Stimulated activated memory B cell treated with anti-CD40 and anti-IgM and Interleukin-4, amounts not matched to agents 10 μg/mL and 1 μg/mL and 100 μg/mL, for 72 hours (primary cell): ENCODE measurements at places on chromosomes 5 and 9.

DNA sequence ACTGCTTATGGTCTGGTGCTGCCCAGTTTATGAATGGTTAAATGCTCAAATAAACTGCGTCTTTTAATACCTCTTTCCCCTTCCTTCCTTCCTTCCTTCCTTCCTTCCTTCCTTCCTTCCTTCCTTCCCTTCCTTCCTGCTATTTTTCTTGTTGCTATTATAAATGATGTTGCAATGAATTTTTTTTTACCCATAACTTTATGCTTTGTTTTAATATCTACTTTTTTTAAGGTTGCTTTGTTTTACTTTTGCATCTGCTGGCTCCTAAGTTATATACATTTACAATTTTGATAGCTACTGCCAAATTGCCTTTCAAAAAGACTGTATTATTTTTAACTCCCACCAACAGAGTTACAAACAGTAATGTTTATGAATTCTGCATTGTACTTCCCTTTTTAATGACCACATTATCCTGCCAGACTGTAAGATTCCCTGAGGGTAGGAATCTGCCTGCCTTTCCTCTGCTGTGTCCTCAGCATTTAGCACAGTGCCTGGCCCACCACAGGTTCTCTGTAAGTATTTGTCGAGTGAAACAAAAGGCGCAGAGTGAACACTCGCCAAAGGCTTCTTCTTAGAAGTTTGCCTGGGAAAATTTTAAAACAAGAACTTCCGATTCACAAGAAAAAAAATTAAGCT, 36.9 kb downstream of the KIF4B start:
- no peak for ATAC-seq

GRCh38 chr9:136854113-136854841, 2.1 kb downstream of the MAMDC4 start:
- ATAC-seq: no peak

GRCh38 chr5:138610415-138610917, 35.3 kb upstream of the HSPA9 start:
- no peak for ATAC-seq

GRCh38 chr5:72815580-72816283, 729 bp upstream of the TNPO1 start:
- no peak for ATAC-seq

GRCh38 chr9:38108326-38108725, 39.3 kb upstream of the SHB start:
- ATAC-seq: no peak

DNA sequence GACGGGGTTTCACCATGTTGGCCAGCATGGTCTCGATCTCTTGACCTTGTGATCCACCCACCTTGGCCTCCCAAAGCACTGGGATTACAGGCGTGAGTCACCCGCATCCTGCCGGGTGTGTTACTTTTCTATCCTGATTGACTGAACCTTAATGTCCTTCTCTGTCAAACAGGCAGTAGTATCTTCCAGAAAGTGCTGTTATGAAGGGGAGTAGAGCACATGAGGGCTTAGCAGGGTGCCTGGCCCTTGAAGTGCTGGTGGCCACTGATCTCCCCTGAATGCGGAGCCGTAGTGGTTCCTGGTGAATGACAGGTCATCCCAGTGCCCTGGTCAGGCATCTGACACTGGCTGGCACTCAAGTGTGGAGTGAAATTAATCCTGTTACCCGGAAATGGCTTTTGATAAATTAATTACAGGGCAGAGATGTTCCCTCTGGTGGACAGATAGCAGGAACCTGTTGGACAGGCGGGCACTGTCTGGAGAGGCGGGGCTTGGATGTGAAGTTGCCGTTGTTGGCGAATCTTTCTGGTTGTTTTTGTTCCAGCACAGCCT, 28.4 kb downstream of the PRRC2B start:
- no peak for ATAC-seq

DNA sequence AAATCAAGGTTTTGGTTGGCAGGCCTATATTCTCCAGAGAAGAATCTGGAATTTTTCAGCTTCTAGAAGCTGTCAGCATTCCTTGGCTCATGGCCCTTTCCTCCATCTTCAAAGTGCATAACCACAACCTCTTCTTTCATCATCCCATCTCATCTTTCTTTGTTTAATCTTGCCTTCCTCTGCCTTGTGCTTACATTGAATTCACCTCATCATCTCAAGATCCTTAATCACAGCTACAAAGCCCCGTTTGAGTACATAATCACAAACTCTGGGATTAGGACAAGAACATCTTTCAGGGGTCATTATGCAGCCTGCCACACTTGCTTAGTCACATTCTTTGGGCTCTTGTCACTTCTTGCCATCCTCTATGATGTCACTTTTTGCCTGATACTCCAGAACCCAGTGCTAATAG, 130.3 kb downstream of the FOXD1 start:
- ATAC-seq: no peak

- ATAC-seq: peak; percentile 52
Measured at GRCh38 chr5:132491368-132492364, 1.1 kb upstream of the IRF1 start.

DNA sequence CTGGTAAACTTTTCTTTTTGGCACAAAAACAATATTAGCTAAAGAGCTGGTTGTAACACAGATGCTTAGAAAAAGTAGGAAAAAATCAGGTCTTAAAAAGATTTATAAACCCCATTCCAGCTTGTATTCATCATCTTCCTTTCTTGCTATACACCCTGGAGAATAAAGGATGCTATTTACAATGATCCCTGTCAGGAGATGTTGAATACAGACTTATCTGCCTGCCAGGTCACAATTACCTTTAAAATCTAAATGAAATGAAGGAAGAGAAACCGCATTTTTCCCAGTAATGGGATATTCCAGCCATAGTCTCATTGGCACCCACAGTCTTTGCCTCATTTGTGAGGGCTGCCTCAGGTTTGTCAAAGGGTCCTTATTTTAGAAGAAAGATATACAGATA, 394.1 kb upstream of the WWC1 start:
- ATAC-seq: no peak

GRCh38 chr9:134367791-134368490, 41.7 kb downstream of the RXRA start:
- ATAC-seq: no peak
